Activated CD4-positive, alpha-beta memory T cell treated with anti-CD3 and anti-CD28 coated beads, Interleukin-2, amount 10 ng/mL, durations not matched to agents 7 days and 5 days (primary cell): ENCODE measurements at places on chromosomes 4 and X.

GRCh38 chr4:119832776-119833175, 204.2 kb upstream of the PDE5A start:
- DNase-seq, result no peak

DNA sequence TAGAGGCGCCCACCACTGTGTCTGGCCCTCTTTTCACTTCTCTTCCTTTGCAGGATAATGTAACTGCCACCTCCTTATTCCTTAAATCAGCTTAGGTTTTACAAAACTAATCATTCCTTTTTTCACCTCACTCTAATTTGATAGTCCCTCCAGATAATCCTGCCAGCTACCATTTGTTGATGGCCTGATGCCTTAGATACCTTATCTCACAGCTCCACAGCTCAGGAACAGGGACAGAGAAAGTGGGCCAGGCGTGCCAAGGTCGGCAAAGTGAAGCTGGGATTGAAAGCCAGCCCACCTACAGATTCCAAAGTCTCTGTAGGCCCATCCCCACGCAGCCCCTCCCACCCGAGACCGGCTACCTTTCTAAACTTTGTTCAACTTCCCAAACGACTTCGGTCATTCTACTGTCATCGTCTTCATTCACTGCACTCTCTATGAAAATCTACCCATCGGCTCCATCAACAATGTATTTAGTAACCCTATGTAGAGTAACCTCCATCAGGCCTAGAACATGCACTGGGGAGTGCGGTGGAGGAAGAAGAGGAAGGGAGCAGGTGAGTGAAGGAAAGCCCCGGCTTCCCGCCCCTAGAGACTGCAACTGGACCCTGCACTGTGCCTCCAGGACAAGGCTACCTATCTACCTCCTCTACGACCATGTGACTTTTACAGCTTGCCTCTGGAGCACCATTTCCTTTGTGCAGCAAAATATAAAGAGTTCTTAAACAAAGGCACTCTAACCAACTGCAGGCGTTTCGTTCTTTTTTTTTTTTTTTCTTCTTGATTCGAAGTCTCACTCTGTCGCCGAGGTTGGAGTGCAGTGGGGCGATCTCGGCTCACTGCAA, 1.5 kb downstream of the CASP6 start:
- no peak for DNase-seq

DNA sequence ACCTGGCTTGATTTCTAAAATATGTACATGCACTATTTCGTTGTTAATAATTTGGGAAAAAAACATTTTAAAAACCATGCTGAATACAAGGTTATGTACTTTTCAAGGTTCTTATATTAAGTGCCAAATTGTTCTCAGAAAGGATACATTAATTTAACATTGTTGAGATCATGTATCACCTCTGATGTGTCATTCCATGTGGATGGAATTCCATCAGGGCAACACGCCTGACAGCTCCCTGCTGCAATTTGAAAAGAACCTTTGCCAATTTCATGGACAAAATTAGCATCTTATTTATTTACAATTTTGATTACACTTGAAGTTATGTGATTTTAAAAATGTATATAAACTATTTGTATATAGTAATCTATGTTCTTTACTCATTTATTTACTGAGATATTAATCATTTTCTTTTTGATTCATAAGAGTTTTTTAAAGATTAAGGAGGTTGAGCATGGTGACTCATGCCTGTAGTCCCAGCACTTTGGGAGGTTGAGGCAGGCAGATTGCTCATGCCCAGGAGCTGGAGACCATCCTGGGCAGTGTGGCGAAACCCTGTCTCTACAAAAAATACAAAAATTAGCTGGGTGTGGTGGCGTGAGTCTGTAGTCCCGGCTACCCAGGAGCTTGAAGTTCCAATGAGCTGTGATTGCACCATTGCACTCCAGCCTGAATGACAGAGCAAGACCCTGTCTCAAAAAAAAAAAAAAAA, 142.8 kb downstream of the ENPP6 start:
- DNase-seq, result no peak

- DNase-seq, result no peak
Measured at GRCh38 chr4:134202166-134202956, 772 bp upstream of the PABPC4L start.

DNA sequence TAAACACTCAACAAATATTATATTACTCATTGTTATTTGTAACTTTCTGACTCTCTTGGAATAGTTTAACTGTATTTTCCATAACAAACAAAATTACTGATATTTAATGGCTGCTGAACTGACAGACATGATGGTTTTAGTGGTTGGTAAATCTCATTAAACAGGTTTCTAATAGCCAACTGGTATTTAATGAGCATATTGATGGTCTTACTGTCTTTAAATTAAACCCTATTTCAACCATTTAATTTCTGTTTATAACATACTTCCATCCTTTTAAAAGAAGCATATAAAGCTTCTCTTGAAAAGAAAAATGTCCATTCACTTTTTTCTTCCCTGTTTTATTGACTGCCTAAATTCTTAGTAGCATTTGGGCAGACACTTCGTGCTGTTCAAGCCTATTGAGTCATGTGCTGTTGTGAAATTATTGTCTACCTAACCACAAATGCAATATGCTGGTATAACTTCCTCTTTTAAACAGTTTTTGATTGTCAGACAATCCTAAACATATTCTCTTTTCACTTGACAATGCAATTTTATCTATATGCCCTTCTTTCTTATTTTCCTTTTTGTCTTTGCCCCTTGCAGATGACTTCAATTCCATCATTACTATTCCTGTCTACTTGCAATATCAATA, 163.9 kb upstream of the SLC7A11 start:
- DNase-seq, result no peak
